ENCODE measurements at places on chromosomes 2 and 18.

GRCh38 chr18:40056079-40056692, 1898.8 kb upstream of the PIK3C3 start:
- H3K4me1 ChIP-seq, result no peaks in the 10 kb centered on the region
- H3K4me3 ChIP-seq, result no peak overlapping the region
- DNase-seq, result no peak

GRCh38 chr18:77131100-77131651, 1.4 kb downstream of the MBP start:
- H3K4me1 ChIP-seq, result peaks cover 68% of the 10 kb centered on the region
- no peaks in the 10 kb centered on the region for H3K27me3 ChIP-seq
- H3K4me3 ChIP-seq, result peak overlapping the region; percentile 98
- H3K27ac ChIP-seq, result peak overlapping the region; percentile 95
- peaks cover 45% of the 10 kb centered on the region for H3K36me3 ChIP-seq
- DNase-seq, result peak; percentile 35

DNA sequence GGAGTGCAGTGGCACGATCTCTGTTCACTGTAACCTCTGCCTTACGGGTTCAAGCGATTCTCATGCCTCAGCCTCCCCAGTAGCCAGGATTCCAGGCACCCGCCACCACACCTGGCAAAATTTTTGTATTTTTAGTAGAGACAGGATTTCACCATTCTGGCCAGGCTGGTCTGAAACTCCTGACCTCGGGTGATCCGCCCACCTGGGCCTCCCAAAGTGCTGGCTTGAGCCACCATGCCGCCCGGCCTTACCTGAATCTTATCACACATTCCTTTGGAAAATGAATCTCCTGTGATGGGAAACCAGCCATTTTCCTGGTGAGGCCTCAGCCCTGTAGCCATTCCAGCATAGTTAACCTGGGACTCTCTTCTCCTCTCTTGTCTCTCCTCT, 57.8 kb downstream of the HPCAL1 start:
- no peak for DNase-seq
- no peaks in the 10 kb centered on the region for H3K27me3 ChIP-seq
- H3K4me3 ChIP-seq, result no peak overlapping the region
- H3K4me1 ChIP-seq, result peaks cover 10% of the 10 kb centered on the region

DNA sequence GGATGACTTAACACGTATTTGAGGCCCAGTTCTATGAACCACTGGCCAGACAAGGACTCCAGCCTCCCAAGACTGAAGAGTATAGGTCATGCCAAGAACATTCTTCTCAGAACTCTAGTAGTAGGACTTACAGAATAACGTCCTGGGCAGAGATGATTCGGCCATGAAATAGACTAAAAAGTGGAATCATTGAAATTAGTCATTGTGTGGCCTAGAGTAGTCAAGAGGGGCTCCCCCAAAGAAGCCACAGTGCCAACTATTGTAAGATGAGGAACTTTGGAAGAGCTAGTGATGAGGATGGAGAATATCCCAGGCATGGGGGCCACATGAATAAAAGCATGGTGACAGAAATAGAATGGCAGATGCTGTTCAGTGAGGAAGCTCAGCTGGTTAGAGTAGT, 101.1 kb downstream of the TRIB2 start:
- peaks cover 4% of the 10 kb centered on the region for H3K4me1 ChIP-seq
- peaks cover 17% of the 10 kb centered on the region for H3K27me3 ChIP-seq
- no peak overlapping the region for H3K4me3 ChIP-seq
- no peak for DNase-seq

DNA sequence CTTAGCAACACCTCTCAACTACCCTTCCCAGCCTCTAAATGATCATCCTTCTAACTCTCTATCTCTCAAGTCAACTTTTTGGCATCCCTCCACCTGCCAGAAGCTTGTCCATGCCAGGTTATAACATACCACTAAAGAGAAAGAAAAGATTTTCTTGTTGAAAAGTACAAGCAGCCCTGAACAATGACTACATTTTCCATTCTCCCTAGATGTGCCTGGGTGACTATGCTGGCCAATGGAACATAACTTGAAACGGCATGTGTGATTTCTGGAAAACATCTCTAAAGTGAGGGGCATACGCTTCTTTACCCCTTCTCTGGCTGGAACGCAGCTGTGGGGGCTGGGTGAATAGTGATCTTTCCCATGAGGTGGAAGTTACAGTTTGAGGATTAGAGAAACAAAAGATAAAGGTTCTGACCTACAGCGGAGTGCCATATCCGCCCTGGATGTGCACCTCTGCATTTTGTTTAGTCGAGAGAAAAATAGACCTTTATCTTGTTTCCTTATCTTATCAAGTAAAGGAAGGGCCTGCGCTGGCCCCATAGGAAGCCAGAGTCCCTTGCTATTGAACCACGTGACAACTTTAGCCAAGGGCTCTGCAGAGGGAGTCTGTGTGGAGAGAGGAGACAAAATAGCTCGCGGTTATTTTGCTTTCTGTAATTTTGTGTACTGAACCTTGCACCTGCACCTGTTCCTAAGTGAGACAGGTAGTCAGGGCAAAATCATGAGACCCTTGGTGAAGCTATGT, 436.8 kb downstream of the TGIF1 start:
- DNase-seq, result no peak
- no peaks in the 10 kb centered on the region for H3K36me3 ChIP-seq
- no peaks in the 10 kb centered on the region for H3K4me1 ChIP-seq
- peaks cover 6% of the 10 kb centered on the region for H3K27me3 ChIP-seq

- no peak overlapping the region for H3K27ac ChIP-seq
- peaks cover 5% of the 10 kb centered on the region for H3K36me3 ChIP-seq
- peaks cover 2% of the 10 kb centered on the region for H3K4me1 ChIP-seq
These were observed 35.8 kb upstream of the ZFP36L2 start for GRCh38 chr2:43262239-43262638.

DNA sequence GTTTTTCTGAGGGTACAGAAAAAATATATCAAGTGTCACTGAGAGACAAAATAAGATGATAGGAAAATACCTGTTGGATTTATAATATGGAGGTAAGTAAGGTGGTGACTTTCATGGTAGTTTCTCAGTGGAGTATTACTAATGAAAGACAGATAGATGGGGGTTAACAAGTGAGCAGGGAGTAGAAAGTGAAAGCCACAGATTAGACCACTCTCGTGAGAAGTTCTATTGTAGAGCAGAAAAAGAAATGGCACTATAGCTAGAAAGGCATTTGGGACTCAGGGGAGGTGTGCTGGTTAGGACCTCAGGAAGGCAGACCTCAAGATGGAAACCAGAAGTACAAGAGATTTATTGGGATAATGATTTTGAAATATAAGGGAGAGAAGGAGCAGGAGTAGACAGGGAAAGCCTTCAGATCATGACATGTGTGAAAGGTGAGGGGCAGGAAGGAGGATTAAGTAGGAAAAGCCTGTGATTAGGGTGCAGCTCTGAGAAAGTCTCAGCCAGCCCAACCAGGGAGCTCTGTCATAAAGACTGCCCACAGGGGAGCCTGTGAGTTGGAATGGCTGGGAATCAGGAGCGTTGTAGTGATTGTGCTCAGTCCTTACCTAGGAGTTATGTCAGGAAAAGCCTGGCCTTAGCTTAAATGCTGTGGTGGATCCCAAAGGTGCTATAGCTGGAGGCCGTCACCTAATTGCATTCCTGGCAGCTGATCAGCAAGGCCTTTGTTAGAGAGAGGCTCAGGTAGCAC, 198.1 kb downstream of the IKZF2 start:
- H3K4me1 ChIP-seq, result peaks cover 31% of the 10 kb centered on the region
- peaks cover 12% of the 10 kb centered on the region for H3K36me3 ChIP-seq
- H3K27ac ChIP-seq, result peak overlapping the region; percentile 0
- no peaks in the 10 kb centered on the region for H3K27me3 ChIP-seq
- no peak overlapping the region for H3K4me3 ChIP-seq

DNA sequence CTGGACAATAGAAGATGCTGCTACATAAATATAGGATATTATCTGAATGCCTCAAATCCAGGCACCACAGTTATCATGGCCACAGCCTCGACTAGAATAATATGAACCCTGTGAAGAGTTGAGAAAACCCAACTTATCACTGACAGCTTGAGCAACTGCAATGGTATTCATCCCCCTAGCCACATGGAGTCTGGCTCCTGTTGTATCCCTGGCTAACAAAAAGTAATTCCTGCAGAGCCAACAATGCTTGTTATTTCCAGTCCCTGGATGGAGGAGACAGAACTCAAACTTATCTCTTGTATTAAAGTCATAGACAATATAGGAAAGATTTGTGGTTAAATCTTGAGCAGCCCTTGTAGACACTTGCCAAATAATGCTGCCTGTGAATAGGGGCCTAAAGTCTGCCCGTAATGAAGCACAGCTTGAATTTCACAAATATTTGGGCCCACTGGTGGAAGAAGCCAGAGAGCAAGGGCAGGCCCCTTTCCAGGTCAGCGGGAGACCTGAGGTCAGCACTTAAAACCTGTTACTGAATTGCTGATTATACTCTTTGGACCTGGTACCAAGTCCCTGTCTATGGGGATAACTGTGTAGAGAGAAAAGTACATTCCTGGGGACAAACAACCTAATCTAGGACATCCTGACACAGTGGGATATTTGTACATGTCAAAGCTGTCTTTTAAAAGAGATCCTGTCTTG, 28.4 kb upstream of the SUCLG1 start:
- H3K36me3 ChIP-seq, result no peaks in the 10 kb centered on the region
- H3K4me1 ChIP-seq, result no peaks in the 10 kb centered on the region
- no peak for DNase-seq
- H3K27me3 ChIP-seq, result no peaks in the 10 kb centered on the region
- H3K4me3 ChIP-seq, result no peak overlapping the region
- no peak overlapping the region for H3K27ac ChIP-seq

GRCh38 chr2:119823734-119824334, 64.1 kb downstream of the PTPN4 start:
- H3K4me1 ChIP-seq, result peaks cover 27% of the 10 kb centered on the region
- H3K4me3 ChIP-seq, result no peak overlapping the region
- no peak overlapping the region for H3K27ac ChIP-seq
- peaks cover 6% of the 10 kb centered on the region for H3K36me3 ChIP-seq
- no peak for DNase-seq
- H3K27me3 ChIP-seq, result no peaks in the 10 kb centered on the region

DNA sequence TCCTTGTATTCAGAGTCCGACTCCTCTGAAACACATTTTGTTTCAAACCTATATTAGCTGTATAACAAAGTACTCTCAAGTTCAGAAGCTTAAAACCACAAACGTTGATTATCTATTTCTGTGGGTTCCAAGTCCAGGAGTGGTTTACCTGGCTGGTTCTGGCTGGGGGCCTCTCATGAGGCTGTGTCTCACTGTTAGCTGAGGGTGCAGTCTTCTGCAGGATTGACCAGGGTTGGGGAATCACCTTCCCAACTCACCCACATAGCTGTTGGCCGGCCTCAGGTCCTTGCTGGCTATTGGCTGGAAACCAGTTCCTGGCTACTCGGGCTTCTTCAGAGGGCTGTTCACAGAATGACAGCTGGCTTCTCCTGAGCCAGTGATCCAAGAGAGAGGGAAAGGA, 18.0 kb upstream of the ATIC start:
- peaks cover 6% of the 10 kb centered on the region for H3K27me3 ChIP-seq
- DNase-seq, result no peak
- no peak overlapping the region for H3K27ac ChIP-seq
- no peak overlapping the region for H3K4me3 ChIP-seq

DNA sequence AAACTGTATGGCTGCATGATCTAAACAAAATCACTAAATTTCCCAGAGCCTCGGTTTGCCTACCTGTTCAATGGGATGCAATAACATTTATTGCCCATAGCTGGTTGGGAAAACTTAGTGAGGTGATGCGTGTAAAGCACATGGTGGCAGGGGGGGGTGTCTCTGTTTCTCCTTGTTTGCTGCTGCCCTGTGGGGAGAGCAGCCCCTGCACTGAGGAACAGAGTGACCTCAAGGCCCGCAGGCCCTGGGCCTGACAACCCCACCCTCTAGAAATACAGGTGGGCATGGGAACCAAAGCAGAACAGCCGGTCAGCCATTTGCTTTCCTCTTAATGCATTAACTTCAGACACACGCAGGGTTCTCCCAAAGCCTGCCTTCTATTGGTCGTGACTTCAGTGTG, 55.1 kb upstream of the SLC66A3 start:
- peaks cover 34% of the 10 kb centered on the region for H3K27me3 ChIP-seq
- no peak overlapping the region for H3K4me3 ChIP-seq
- no peak for DNase-seq
- H3K27ac ChIP-seq, result no peak overlapping the region

DNA sequence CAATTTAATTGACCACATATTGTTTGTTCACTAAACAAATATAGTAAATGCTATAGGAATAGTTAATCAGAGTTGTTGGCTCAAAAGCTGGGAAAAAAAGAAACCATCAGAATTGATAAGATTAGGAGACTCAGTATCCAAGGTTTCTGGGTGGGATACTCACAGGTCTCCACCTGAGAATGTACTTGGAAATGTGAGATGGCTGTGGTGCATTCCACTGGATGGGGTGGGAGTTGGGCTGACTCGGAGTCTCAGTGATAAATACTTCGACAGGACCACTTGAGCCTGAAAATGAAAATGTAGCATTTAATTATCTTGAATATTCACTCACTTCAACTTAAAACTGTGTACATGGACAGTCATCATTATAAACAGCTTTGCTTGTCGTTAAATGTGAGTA, 21.2 kb downstream of the FN1 start:
- peaks cover 26% of the 10 kb centered on the region for H3K27me3 ChIP-seq
- H3K36me3 ChIP-seq, result peaks cover 5% of the 10 kb centered on the region
- H3K4me1 ChIP-seq, result peaks cover 9% of the 10 kb centered on the region
- no peak overlapping the region for H3K27ac ChIP-seq
- DNase-seq, result no peak
- no peak overlapping the region for H3K4me3 ChIP-seq

DNA sequence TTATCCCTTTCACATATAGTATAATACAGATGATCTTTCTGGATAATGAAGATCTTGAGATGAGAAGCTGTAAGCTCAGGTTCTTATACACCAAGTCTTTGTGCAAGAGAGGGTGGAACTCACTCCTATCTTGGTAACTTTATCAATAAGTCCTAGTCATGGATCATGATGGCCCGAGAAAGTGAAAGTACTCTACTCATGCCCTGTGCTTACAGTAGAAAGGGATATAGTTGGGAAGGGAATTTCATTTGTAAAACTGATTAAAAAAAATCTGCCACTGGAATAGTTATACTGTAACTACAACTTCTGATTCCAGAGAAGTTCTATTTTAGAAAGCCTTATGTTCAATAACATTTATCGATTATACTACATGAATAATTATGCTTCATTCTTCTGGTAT, 51.8 kb downstream of the MYO3B start:
- H3K27me3 ChIP-seq, result peaks cover 26% of the 10 kb centered on the region
- no peak overlapping the region for H3K27ac ChIP-seq
- H3K4me1 ChIP-seq, result no peaks in the 10 kb centered on the region

DNA sequence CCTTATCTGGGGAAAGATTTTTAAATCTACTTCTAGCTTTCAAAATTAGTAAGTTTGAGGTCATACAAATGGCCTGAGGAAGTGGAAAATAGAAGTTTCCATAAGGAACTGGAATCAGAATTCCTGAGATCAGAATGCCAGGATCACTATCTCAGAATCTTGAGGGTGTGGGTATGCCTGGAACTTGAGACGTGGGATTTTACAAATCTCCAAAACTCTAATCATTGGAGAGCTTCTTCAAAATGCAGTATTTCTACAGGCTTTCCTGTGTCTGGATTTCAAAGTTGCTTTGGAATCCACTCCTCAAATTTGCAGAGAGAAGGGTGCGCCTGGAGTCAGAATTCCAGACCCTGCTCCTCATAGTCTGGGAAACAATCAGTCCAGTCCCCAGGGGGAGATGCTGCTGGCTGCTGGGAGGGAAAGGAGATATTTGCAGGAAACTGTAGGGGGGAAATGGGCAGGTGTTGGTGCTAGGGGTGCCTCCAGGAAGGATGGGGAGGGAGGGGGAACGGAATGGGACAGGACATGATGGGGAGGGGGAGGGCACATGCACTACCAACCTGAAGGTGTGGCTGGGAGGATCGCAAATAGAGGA, 31.0 kb upstream of the CATIP start:
- H3K4me1 ChIP-seq, result peaks cover 11% of the 10 kb centered on the region
- H3K27ac ChIP-seq, result no peak overlapping the region
- DNase-seq, result no peak
- H3K36me3 ChIP-seq, result no peaks in the 10 kb centered on the region

GRCh38 chr2:172556284-172557033, 569 bp downstream of the PDK1 start:
- peaks cover 66% of the 10 kb centered on the region for H3K36me3 ChIP-seq
- H3K27me3 ChIP-seq, result peaks cover 7% of the 10 kb centered on the region
- H3K4me1 ChIP-seq, result peaks cover 47% of the 10 kb centered on the region

Measured in activated T-helper 2 cell treated with anti-CD3 and anti-CD28 coated beads, Interferon-gamma antibody, Interleukin-2, Interleukin-4, amounts not matched to agents 10 μg/mL and 5 μg/mL and 100 μg/mL, durations not matched to agents 14 hours and 24 hours and 36 hours (primary cell).